NCI-H510A (cell line): ENCODE measurements at places on chromosomes 11 and 22.

GRCh38 chr11:1449490-1450243 is 36.9 kb downstream of the MOB2 start:
- no peak for DNase-seq

GRCh38 chr22:29018293-29019189 is 43.1 kb downstream of the C22orf31 start:
- DNase-seq = no peak

- DNase-seq = no peak
Observed at GRCh38 chr11:76653012-76653673, 17.4 kb downstream of the LRRC32 start.

DNA sequence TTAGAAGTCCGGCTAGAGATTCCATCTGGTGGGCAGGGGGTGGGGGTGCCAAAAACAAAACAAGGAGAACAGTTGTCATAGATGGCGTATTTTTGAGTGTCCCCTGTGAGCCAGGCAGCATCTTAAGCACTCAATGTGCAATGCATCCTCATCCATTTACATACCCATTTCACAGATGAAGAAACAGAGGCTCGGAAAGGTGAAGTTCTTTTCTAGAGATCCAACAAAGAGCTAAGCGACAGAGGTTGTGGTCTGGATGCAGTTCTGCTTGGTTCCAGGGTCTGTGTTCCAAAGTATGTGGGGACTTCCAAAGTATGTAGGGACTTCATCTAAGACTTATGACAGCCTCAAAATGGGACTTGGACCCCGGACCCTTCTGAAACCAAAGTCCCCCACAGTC is 277.8 kb downstream of the MN1 start:
- no peak for DNase-seq

- no peak for DNase-seq
Observed at GRCh38 chr11:69489031-69489745, 7.7 kb downstream of the LINC01488 start.

DNA sequence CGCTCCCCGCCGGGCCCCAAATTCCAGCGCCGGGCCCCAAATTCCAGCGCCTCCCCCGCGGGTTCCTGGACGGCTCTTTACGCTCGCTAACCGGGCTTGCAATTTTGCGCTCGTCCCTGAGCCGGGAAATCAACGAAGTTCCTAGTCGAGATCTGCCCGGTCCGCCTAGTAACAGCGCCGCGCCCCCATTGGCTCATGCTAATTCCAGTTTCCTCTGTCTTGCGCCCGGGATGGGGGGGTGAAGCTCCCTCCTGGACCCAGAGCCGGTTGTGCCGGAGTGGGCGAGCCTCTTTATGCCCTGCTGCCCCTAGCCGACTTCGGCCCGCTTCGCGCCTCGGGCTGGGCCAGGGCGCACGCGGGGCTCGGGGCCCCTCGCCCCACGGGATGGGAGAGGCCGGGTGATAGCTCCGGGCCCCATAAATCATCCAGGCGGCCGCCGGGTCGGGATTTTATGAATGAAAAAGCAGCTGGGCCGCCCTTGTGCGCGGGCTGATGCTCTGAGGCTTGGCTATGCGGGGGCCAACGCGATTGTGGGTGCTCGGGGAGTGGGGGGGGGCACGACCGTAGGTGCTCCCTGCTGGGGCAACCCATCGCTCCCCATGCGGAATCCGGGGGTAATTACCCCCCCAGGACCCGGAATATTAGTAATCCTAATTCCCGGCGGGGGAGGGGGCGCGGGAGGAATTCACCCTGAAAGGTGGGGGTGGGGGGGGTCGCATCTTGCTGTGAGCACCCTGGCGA is 1.8 kb upstream of the CCND1 start:
- peak; percentile 72 for DNase-seq

- DNase-seq = no peak
Observed at GRCh38 chr11:80722629-80723028, 1281.8 kb upstream of the TENM4 start.

DNA sequence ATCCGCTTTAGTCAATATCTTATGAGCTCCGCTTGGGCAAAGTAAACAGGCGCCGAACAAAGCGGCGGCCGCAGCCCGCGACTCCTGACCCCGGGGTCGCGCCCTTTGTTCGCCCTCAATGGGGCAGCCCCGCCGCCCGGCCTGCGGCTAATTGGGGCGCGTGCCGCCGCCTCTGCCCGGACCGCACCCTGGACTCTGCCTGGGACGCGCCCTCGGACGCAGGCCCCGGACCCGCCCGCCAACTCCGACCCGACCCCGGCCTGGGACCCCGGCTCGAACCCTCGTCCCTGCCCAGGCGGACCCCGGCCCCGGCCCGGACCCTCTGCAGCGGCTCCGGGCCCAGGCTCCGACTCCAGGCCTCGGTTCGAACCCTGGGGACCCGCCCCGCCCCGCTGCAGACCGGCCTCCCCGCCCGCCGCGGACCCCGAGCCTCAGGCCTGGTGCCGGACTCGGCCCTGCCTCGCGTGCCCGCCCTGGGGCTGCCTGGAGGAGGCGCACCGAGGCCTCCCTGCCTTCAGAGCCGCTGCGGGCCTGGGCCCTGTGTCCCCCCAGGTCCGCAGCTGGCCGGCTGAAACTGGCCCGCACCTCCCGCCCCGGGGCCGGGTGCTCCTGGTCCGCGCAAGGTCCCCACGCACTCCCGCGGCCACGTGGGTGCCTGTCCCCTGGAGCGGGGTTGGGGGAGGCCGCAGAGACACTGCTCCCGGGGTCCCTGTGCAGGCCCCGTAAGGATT is 84.7 kb upstream of the WNT7B start:
- no peak for DNase-seq

DNA sequence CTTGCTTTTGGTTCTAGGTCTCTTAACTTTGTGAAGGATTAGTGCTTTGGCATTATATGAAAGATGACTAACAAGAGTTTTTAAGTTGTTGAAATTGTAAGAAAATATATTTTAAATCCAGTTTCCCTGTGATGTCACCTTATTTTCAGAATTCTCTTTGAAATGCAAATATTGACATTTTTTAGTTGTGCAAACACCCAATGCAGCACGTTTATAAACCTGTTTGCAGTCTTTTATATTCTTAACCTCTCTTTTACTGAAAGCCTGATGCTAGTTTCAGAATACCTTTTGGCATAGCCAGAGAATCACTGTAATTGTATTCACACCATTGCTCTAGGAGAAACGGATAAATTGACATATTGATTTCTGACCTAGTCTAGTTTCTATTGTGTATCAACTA is 42.8 kb upstream of the SLC37A2 start:
- no peak for DNase-seq

GRCh38 chr11:124793466-124794278 is 6.5 kb downstream of the MSANTD2 start:
- no peak for DNase-seq

- no peak for DNase-seq
Observed at GRCh38 chr11:130520271-130520671, 71.8 kb downstream of the ADAMTS15 start.

DNA sequence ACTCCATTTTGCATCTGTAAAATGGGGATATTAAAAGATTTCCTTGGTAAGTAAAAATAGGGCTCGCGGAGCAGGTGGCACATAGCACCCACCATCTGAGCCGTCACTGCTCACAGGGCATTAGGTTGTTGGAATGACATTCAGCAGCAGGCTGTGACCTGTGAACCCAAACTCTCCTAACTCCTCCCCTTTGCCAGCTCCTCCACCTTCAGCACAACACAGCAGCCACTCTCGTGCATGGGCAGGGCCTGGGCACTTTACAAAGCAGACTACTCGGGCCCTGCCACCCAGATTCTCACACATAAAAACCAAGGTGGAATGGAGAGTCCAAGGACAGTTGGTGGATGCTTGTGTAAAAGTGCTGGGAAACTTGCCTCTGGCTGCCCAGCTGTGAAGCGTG is 77.2 kb downstream of the FLI1 start:
- DNase-seq = no peak

- no peak for DNase-seq
Observed at GRCh38 chr11:28176351-28176750, 68.2 kb downstream of the METTL15 start.

- no peak for DNase-seq
Observed at GRCh38 chr11:27612932-27613880, 87.0 kb downstream of the BDNF start.

- no peak for DNase-seq
Observed at GRCh38 chr11:46874586-46874985, 28.5 kb upstream of the CKAP5 start.

DNA sequence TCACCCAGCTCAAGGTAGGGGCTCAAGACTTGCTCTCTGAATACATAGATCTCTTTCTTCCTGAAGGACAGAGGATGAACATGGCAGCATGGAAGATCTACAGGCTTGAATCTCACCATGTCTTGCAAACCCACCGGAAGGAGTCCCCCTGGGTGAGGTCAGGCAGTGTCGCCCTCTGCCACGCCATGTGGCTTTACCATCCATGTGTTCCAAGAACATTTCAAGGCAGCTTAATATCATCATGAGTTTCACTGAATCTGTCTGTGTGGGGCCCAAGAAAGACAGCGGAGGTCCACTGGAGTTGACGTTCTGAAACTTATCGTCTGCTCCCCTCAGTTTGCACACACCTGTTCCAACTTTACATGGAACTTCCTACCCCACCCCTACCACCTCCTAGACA is 1202.6 kb downstream of the TBC1D22A start:
- DNase-seq = no peak

DNA sequence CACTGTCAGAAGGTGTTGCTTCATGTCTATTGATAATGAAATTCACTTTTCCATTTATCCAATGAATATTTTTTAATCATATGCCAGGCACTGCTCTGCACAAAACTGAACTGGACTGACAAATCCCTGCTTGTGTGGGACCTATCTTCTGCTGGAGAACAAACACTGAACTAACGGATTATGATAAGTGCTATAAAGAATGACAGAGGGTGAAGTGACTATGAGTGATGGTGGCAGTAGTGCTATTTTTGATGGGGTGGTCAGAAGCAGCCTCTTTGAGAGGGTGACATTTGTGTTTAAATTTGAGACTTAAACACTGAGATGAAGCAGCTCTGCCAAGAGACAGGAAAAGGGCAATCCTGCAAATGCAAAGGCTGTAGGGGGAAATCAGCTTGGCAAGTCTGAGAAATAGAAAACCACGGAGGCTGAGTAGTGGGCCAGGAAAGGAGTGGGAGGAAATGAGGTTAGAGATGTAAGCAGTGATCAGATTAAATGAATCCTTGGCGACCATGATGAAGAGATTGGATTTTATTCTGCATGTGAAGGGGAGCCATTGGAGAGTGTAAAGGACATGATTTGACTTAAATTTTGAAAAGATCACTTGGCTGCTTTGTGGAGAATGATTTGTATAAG is 6.0 kb downstream of the TBCEL start:
- no peak for DNase-seq

DNA sequence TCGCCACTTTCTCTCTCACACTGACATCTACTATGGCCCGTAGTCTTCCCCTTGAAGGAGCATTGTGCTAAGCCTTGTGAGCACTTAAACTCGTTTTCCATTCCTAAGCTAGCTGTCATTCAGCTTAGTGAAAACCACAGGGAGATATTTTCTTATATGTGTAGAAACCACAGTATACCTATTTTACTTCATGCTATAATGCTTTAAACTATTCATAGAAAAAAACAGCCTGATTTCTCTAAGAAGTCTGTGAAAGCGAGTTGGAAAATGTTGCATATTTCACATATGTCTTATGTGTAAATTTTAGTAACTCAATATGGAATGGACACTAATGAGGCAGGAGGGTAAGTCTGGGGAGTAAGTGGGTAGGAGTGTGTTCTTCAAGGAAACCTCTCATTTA is 194.3 kb upstream of the CTSC start:
- DNase-seq = no peak

GRCh38 chr11:87150936-87151335 is 113.2 kb downstream of the TMEM135 start:
- DNase-seq = no peak

DNA sequence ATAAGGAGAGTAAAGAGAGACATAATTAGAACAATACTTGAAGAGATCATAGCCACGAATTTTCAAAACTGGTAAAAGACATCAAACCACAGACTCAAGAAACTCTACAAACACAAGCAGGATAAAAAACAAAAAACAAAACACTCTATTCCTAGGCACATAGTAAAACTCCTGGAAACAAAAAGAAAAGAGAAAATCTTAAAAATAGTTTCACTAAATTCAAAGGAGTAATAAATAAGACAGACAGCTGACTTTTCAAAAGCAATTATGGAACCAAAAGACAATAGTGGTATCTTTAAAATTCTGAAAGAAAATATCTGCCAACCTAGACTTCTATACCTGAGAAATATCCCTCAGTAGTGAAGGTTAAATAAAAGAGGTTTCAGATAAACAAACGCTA is 9.2 kb upstream of the NARS2 start:
- DNase-seq = no peak

DNA sequence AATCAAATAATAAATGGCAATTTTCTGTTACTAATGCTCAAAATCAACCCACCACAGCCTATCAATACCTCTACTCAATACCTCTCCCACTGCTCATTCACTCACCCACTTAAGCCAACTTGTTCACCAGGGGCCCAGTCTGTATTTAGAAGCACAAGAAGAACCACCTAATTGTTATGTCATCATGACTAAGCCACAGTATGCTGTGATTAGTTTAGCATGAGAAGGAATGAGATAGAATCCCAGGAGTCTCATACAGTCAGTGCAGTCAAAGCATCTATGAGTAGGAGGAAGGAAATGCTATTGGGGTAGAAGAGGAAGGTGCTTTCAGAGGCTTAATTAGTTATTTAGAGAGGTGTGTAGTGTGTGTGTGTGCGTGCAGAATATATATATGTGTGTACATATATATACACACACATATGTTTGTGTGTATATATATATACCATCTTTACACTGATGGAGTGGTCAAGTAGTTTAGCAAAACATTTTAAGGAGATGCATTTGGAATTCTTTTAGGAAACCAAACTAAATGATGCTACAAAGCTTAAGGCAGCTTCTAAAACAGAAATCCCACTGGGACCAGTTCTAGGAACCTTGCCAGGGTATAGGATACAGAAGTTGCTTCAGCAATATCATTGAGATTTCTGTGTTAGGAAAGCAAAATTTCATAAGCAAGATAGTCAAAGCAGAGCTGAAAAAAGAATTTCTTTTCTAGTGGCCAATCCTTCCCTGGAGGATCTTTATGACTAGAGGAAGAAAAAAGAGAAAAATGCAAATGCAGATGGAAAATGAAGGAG is 27.5 kb downstream of the KCNA4 start:
- DNase-seq = no peak

DNA sequence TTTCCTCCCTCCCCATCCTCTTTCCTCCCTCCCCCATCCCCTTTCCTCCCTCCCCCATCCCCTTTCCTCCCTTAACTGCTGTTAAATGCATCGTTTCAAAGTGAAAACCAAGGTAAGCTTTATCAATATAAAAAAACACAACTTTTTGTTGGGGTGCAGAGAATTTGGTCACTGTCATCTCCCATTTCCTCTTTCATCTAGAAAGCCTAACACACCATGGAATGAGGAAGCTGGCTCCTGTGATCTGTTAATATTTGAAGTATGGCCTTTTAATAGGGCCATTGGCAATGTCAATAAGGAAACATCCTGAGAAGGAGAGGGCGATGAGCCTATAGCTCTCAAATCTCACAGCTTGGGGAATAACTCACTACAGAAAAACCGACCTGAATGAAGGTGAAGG is 7.0 kb downstream of the EXPH5 start:
- DNase-seq = no peak
